Activated CD8-positive, alpha-beta memory T cell treated with anti-CD3 and anti-CD28 coated beads for 4 hours (primary cell): ENCODE measurements at places on chromosomes 7 and 10.

GRCh38 chr10:91887272-91888076 is 21.8 kb downstream of the FGFBP3 start:
- no peak for DNase-seq

DNA sequence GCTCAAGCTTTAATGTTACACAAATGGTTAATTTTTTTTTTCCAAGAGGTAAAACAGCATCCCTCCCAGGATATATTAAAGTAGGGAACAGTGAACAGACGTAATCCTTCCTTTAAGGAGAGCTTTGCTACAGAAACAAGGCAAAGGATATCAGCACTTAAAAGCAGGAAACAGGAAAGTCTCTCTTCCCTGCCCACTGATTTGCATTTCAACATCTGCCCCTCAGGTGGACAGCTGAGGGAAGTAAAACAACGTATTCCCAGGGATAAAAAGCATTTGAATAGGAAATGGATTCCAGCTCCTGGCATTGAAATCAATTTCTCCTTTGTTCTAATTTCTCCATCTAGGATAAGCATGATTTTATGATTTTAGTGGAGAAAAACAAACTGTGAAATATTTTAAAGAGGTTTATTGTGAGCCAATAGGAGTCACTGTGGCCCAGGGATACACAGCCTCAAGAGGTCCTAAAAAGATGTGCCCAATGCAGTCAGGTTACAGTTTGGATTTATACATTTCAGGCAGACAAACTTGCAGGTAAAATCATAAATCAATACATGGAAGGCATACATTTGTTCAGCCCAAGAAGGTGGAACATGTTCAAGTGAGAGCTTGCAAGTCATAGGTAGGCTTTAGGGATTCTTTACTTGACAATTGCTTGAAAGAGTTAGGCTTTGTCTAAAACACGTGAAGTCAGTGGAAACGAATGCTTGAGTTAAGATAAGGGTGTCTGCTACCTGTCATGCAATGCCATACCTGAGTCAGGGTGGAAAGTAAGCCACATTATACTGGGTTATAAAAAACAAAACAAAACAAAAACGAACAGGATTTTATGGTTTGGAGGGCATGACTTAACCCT is 286.2 kb upstream of the VWC2 start:
- DNase-seq = no peak

DNA sequence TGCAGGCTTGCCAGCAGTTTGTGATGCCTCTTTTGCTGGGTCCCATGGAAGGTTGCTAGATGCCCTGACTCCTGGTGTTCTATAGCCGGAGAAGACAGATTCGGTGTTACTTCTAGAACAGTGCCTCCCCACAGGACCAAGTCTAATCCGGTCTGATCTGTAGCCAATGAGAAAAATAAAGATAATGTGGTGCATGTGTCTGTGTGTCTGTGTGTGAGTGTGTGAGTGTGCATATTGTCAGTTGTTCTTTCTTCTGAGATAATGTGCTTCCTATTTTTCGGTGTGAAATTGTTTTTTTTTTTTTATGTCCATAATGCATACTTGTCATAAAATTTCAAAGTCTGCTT is 29.7 kb upstream of the ZNRF2 start:
- DNase-seq = no peak

GRCh38 chr7:80879849-80880248 is 39.0 kb downstream of the SEMA3C start:
- no peak for DNase-seq

GRCh38 chr10:5895804-5896203 is 5.8 kb downstream of the FBH1 start:
- DNase-seq = no peak

DNA sequence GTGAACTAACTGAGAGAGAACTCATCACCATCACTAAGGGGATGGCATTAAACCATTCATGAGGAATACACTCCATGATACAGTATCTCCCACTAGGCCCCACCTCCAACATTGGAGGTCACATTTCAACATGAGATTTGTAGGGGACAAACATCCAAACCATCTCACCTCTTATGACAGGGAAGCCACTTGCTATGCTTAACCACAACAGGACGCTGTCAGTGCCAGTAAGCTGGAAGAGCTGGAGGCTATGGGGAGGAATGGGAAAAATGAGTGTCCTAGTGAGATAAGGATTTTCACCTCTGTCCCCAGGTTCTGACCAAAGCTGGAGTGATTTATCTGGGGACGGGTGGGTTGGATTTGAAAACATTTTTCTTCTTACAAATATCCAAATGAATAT is 17.6 kb downstream of the PLCE1 start:
- no peak for DNase-seq

- no peak for DNase-seq
These were observed 528.0 kb downstream of the NRG3 start for GRCh38 chr10:82402906-82403401.

DNA sequence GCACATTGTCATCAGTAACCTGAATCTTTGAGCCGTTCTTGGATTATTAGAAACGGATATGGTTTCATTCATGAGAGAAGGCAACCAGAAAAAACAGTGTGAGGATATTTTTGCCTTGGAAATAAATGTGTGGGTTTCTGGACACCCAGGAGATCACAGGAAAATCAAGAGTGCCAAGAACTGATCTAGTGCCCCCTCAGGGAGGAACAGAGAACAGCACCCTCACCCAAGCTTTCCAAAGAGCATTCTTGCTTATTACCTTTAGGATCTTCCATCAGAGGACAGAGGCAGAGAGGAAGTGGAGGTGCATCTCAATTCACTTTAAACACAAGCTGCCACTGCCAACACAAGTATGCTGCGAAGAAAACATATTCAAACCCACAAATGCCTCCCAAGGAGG is 851.5 kb upstream of the COBL start:
- no peak for DNase-seq
